ENCODE measurements at places on chromosomes 3 and 15. TPM values are rescaled to one million over a fixed set of nuclear protein-coding genes. Genes with fewer than 3 reads are reported as not detected.

MINAR1 gene
- total RNA-seq: 0.44 TPM

GRCh38 chr15:40410476-40410875 is 4.9 kb downstream of the IVD start:
- no peak for DNase-seq

DNA sequence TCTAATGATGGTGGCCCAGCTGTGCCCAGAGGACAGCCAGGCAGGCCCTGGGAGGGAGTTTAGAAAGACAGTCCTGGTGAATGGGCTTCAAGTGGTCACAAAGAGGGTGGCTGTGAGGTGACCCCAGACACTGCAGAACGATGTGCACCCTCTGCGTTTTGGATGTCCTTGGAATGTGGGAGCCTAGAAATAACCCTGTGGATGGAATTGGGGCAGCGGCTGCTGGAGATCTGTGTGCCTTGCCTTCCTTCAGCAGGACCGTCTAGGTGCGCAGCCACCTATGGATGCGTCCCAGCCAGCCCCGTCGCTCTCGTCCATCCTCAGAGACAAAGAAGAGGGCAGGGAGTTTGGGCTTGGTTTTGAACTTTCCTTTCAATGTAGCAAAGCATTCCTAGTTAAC is 46.5 kb downstream of the KLHL25 start:
- no peak for DNase-seq

- no peak for DNase-seq
Measured at GRCh38 chr3:25456723-25457670, 28.9 kb downstream of the RARB start.

- no peak for DNase-seq
Measured at GRCh38 chr3:85571835-85572234, 613.0 kb downstream of the CADM2 start.

MAP6D1 gene
- 2.7 TPM for total RNA-seq

DNA sequence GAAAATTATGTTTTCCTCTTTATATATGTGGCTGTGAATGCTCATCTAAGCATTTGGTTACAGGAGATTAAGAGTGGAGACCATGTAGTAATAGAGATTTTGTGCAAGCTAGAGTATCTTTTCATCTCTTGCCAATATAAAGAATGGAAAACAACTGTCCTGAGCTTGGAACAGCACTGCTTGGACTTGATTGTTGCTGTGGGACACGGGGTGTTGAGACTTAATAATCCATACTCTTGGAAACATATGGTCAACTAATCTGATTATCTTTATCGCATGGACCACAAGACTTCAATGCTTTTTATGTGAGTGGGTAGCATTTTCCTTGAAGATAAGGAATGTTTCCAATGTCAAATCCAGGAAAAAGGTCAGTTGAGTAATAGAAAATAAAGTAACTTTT is 806.3 kb downstream of the DIPK2A start:
- DNase-seq: no peak

GABRG3 gene
- not detected for total RNA-seq

DNA sequence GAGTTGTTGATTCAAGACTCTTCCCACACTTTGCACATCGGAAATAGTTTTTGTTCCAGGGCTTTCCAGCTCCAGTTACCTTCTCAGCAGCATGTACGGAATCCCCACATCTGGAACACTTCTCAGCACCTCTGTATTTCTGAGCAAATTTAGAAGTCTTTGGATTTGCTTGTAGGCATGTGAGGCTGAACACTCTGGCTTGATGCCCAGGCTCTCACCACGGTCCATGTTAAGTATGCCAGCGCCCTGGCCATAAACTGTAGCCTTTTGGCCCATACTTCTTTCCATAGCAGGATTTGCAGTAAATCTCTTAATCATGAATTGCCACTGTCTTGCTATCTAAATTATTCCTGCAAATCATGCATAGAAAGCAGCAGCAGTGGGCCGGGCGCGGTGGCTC is 24.4 kb downstream of the ATP2C1 start:
- no peak for DNase-seq

Data from activated naive CD8-positive, alpha-beta T cell treated with anti-CD3 and anti-CD28 coated beads, Interleukin-2, amount 10 ng/mL, durations not matched to agents 7 days and 5 days (primary cell).